ENCODE measurements at places on chromosomes 2 and 18.

GRCh38 chr2:184562532-184562931 is 35.8 kb upstream of the ZNF804A start:
- no peak for DNase-seq

GRCh38 chr2:5367321-5367720 is 324.9 kb upstream of the SOX11 start:
- no peak for DNase-seq

GRCh38 chr2:176120364-176121189 is 1.9 kb upstream of the HOXD9 start:
- DNase-seq = no peak

DNA sequence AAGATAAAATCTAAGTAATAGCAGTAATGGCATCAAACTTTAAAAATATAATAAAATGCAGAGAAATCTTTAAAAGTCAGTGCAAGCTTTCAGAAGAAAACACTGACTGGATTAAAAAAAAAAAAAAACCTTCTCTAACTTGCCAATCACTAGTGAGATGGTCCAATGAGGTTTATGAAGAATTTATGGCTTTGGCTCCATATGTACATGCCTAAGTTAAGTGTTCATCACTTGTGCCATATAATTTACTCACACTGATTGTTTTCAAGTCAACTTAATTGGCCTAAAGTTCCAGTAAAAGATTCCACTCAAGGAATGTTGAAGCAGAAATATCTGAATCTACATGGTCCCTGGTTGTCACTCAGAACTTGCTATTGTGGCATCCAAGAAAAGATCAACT is 40.7 kb upstream of the RAB27B start:
- DNase-seq = no peak
